NCI-H345 (cell line): ENCODE measurements at places on chromosomes 5 and 9.
A peak's percentile ranks its signal among the peaks of the same experiment; 100 is the strongest.

- peak; percentile 16 for DNase-seq
Observed at GRCh38 chr5:168114444-168115017, 176.9 kb upstream of the WWC1 start.

- no peak for DNase-seq
Observed at GRCh38 chr5:127112347-127112864, 39.1 kb upstream of the C5orf63 start.

- no peak for DNase-seq
Observed at GRCh38 chr9:5470122-5470521, 19.8 kb downstream of the CD274 start.

- DNase-seq = no peak
Observed at GRCh38 chr5:86526811-86527348, 90.9 kb upstream of the COX7C start.

DNA sequence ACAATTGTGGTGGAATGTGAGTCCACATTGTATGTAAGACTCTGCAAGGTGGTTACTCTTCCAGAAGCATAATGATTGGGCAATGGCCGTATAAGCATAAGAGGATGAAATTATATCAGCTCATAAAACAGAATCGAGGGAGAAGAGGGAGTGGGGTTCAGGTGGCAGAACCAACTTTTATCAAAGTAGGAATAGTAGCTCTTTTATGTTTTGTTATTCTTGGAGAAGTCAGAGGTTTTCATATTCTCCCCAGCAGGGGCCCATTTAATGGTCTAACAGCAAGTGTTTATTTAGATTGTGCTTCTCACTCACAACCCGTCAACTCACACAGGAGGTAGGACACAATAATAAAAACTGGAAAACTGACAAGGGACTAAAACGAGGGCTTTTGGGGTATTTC, 291.3 kb upstream of the CD180 start:
- DNase-seq = no peak

DNA sequence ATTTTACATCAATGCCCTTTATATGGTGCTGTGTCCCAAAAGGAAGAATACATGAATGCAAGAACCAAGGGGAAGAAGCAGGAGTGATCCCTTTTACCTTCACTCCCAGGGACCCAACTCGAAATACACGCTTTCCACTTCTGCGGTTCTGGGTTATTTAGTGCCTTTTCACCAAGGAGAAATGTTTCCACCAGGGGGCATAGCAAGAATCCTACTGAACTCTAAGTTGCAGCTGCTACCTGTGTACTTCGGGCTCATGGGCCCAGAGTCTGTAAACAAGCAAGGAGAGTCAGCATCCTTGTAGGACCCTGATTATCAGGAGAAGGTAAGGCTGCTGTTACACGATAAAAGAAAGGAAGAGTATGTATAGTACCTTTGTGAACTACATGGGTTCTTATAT, 45.7 kb downstream of the DPYSL3 start:
- DNase-seq = peak; percentile 64

GRCh38 chr9:136374183-136374575, 710 bp upstream of the CARD9 start:
- no peak for DNase-seq

DNA sequence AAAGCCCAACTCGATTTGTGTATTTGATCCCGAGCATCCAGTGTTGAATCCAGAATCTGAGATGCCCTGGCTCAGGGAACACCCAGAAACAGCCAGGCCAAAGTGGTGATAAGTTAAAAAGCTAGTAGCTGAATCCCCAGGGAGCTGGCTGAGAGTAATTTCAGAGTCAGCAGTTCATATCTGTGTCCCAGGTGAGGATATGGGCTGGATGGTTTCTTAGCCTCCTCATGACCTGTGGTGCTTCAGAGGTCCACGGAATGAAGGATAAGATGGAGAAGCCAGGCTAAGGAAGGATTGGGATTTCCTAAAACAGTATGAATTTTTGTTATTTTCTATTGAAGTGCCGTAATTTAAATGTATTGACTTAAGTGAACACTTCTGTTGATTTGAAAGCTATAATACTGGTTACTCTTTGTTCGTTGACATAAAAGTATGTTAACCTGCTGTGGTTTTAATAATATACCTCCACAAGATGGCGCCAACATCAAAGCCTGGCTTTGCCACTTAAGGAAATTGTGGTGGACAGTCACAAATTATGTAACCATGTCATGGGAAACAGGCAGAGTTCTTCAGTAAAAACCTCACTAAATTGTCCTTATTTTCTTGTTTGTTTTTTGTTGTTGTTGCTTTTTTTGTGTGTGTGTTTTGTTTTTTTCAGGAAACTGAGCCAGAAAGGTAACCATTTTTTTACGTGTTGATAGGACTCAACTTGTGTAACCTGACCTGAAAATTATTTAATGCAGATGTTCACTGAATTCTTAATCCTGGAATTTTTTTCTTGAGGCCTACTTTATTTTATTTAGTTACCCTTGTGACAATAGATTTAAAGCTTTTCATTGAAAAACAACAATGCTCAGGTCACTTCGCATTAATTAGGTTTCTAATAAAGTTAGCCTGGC, 11.4 kb downstream of the MTAP start:
- peak; percentile 82 for DNase-seq

DNA sequence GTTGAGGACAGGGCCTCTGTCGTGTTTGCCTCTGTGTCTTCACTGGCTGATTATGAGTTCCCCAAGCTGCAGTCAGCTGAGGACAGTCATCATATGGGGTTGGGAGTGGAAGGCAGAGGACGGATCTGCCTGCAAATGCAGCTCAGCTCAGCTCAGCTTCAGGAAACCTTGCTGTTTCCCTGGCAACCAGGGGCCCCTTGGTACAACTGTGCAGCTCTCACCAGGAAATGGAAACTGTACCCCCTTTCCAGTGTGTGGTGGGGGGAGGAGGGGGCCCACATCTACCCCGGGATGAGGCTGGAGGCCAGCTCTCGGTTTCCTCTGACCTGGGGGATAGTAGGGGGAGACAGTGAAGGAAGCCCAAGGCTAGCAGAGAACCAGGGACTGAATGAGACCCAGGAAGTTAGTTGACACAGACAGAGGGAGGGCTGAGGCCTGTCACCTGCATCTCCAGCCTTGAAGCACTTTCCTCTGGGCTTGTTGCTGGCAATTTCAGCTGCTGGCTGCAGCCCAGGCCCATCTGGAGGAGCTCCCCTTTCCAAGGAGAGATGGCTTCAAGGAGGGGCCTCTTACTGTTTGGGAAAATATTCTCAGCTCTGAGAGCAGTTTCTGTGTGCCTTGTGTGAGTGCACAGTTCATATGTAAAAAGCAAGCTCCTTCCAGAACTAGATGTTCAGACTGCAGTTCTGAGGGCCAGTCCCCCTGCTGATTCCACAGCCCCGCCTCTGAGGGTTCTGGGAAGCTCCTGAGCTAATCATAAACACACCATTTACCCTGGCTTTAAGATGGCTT, 6.9 kb downstream of the ANXA6 start:
- DNase-seq = peak; percentile 23

- DNase-seq = no peak
Observed at GRCh38 chr9:5485378-5486085, 24.8 kb upstream of the PDCD1LG2 start.

GRCh38 chr5:50325237-50325832, 115.8 kb downstream of the EMB start:
- peak; percentile 3 for DNase-seq

DNA sequence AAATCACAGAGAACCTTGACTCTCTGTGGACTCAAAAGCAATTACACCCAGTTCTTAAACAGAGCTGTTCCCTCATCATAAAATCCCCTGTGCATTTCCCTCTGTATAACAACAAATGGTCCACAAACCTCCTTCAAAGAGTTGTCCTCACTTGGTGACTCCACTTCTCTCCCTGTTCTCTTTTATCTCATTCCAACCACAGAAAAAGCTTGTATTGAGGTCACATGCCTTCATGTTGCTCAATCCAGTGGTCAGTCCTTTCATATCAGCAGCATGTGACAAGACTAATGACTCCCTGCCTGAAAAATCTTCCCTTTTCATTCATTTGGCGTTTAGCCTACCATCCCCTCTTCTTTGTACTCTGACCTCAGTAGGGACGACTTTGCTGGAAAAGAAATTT, 158.0 kb downstream of the DEPDC1B start:
- no peak for DNase-seq

DNA sequence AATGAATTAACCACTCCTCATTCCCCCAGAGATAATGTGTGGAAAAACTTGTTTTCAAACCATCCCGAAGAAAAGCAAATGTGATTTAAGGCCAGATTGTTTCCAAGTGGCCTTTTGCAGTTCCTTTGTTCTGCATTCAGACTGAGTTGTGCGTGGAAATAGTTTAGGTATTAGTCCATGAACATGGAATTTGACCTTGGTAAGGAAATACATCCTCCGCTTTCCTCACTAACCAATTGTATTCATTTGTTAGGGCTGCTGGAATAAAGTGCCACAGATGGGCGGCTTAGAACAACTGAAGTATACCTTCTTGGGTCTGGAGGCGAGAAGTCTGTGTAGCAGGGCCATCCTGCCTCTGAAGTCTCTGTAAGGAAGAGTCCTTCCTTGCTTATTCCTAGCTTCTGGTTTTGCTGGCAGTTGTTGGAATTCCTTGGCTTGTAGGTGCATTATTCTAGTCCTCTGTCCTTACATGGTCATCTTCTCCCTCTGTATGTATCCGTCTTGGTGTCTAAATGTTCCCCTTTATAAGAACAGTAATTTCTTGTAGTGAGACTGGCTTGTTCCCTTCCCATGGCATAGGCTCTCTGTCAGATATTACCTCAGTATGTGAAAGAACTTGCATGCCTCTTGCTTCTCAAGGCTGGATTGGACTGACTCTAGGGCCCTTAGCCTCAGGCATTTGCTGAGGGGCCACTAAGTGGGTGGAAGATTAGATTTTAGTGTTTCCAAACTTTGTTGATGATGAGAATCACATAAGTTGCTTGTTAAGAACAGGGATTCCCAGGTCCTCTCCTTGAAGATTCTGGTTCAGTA, 53.9 kb downstream of the RAI14 start:
- no peak for DNase-seq

DNA sequence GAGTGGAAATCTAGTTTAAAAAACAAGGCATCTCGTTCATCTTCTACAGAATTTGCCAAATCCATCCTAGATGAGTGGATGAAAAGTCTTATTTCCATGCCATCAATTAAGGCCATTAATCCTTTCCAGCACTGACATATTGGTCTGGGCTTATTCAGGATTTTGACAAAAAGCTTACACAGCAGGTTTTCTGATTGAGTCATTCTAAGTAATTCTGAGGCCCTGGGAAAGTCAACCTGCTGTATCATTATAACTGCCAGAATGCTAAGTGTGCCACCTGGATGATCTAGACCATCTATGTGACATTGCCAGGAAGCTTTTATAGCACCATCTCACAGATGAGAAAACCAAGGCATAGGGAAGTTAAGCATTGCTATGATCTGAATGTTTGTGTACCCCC, 132.1 kb upstream of the MAP3K1 start:
- no peak for DNase-seq

DNA sequence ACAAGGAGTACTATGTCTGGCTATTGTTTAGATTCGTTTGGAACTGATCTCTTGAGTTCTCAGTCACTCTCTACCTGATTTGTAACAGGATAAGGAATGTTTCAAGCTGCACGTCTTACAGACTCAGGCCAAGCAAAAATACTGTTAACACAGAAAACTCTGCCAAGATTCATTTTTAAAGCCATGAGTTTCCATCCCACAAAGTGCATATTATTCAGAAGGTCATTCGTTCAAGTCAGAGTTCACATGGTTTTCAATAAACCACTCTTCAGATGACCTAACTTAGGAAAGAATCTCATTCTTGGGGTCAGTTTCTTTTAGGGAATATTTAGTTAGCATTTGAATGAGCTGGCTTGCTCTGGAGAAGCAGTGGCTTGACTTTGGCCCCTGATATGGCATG, 49.3 kb downstream of the F2R start:
- DNase-seq = no peak

DNA sequence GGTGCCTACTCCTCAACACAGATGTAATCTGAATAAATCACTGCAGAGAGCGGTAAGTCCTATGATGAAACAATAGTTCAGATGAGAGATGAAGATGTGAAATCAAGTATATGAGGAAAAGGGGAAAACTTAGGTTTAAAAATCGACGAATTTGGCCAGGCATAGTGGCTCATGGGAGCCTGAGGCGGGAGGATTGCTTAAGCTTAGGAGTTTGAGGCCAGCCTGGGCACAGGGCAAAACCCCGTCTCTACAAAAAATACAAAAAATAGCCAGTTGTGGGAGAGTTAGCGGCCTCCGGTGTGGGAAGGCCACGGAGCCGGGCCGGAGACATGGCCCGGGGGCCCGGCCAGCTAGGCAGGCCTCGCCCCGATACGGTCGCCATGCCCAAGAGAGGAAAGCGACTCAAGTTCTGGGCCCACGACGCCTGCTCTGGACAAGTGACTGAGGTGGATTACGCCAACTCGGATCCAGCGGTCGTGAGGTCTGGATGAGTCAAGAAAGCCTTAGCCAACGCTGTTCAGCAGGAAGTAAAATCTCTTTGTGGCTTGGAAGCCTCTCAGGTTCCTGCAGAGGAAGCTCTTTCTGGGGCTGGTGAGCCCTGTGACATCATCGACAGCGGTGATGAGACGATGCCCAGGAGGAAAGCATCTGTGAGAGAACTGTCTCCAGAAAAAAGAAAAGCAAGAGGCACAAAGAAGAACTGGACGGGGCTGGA, 62.8 kb upstream of the SUB1 start:
- no peak for DNase-seq

GRCh38 chr9:87766697-87767096, 40.8 kb downstream of the CTSL start:
- DNase-seq = no peak

- DNase-seq = no peak
Observed at GRCh38 chr5:158484150-158484549, 615.6 kb downstream of the EBF1 start.

DNA sequence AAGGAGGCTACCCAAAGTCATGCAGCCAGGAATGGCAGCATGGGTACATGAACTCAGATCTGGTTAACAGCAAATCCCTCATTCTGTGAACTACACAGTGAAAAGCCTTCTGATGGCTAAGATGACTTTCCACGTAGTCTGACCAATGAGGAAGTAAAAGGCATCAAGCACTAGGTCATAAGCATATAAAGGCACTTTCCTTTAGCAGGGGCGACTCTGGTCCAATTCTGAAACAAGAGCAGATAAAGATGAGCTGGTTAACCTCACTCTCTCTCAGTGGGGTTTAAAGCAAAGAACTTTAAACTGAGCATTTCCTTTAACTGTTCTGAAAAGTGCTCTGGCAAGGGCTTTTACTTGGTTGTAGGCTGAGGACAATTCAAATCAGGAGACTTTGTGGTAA, 21.1 kb downstream of the PSMB7 start:
- DNase-seq = no peak

DNA sequence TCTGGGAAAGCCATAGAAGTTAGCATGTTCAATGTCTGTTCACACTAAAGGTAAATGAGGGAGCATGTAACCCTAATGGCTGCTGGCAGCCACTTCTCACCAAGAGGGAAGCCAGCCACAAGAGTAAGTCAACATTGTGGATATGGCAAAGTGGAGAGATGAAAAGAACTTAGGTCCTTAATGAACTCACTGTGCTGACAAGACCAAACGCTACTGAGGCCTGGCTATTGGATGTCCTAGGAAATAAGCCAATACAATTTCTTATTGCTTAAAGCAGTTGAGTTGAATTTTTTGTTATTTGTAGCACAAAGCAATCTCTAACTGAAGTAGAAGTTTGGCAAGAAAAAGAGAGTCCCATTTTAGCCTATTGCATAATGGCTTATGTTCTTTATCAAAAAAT, 6.8 kb downstream of the GPR150 start:
- no peak for DNase-seq

- DNase-seq = no peak
Observed at GRCh38 chr9:113151696-113152630, 1.2 kb downstream of the SLC31A2 start.
